ENCODE measurements at places on chromosomes 6 and 20.
A peak's percentile ranks its signal among the peaks of the same experiment; 100 is the strongest.

DNA sequence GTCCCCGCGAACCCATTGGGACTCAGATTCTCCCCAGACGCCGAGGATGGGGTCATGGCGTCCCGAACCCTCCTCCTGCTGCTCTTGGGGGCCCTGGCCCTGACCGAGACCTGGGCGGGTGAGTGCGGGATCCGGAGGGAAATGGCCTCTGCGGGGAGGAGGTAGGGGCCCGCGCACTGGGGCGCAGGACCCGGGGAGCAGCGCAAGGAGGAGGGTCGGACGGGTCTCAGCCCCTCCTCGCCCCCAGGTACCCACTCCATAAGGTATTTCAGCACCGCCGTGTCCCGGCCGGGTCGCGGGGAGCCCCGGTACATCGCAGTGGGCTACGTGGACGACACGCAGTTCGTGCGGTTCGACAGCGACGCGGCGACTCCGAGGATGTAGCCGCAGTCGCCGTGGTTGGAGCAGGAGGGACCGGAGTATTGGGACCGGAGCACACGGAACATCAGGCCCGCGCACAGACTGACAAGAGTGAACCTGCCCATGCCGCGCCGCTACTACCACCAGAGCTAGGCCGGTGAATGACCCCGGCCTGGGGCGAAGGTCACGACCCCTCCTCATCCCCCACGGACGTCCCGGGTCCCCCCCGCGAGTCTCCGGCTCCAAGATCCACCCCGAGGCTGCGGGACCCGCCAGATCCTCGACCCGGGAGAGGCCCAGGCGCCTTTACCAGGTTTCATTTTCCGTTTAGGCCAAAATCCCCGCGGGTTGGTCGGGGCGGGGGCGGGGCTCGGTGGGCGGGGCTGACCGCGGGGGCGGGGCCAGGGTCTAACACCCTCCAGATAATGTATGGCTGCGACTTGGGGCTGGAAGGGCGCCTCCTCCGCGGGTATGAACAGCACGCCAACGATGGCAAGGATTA lies 15.7 kb upstream of the HLA-A start:
- no peak for DNase-seq

GRCh38 chr6:24126586-24127192 lies 674 bp downstream of the NRSN1 start:
- peak; percentile 29 for DNase-seq

DNA sequence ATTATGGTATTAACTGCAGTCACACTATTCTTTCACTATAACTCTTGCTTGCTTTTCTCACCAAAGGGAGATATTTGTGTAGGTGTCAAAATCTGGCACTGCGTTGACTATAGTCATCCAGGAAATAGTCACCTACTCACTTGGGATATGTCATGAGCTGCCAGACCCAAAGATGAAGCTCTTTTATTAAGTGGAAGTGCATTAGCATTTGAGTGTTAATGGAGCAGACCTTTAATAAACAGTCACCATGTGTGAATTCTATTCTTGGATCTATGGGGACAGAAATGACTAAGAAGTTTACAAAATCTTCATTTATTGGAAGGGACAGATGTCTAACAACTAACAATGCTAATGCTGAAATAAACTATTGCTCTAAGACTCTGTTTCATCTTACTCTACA lies 130.1 kb upstream of the NEDD9 start:
- DNase-seq, result no peak

DNA sequence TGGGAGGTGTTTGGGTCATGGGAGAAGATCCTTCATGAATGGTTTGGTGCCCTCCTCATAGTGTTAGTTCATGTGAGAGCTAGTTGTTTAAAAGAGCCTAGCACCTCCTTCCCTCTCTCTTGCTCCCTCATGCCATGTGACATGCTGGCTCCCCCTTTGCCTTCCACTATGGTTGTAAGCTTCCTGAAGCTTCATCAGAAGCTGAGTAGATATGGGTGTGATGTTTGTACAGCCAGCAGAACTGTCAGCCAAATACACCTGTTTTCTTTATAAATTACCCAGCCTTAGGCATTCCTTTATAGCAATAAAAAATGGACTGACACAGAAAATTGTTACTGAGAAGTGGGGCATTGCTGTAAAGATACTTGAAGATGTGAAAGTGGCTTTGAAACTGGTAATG lies 731.1 kb upstream of the FLRT3 start:
- DNase-seq, result no peak

GRCh38 chr6:90891355-90891754 lies 304.5 kb upstream of the MAP3K7 start:
- DNase-seq, result no peak

DNA sequence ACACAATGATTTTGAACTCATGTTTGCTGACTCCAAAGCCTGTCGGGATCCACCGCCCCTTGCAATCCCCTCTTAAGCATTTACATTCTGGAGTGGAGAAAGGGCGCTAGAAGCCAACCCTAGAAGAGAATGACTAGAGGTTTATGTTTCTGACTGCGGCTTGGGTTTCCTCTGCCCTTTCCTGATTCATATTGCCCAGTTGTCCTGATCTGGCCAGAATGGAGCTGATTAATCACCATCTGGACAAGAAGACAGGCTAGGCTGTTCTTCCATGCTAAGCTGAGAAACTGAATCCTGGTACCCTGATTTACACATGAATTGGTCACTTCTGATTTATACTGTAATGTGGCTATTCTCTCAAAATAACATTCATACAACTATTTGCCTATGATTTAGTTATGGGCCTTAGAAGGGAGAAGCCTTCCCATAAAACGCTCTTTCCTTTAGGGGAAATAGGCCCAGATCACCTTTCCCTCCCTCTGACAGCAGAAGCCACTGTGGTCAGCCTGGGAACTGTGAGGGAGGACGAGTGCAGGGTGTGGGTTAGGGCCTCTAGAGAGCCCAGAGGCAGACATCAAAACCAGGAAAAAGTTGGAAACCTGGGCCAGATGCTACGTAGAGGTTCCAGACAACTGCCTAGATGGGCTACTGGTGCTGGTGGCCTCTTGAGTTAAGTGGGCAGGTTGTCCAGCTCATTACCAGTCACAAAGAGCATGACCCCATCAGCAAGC lies 199.2 kb upstream of the PRDM1 start:
- no peak for DNase-seq

DNA sequence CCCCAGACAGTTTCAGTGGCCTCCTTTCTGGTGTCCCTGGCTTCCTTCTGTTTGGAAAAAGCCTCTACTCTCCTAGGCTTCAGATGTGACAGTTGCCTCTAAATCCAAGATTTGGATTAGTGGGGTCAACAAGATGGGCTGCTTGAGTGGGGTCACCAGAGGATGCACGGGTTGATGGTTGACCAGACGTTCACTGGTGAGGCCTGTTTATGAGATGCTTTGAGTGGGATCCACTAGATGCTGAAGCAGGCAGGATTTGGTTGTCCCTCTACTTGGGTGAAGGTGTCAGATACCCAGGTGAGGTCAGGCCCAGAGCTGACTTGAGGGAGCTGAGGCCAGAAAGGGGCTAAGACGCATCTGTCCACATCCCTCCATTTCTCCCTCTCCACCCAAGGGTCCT lies 8.1 kb upstream of the DLGAP4 start:
- DNase-seq, result no peak

DNA sequence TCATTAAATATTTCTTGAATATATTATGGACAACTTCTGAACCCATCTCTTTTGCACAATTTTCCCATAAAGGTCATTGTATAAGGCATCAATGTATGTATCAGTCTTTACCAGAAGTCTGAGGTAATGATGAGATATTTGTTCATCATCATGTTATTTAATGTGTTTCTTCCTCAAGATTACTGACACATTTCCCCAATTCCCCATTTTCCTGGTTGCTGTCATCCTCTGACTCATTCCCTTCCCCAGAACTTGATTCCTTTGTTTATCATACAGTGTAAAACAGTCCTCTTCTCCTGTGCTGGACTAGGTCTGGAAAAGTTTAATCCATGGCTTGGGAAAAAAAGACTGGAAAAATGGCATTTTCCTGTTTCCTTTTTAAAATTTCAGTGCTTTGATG lies 107.9 kb upstream of the FLRT3 start:
- no peak for DNase-seq

DNA sequence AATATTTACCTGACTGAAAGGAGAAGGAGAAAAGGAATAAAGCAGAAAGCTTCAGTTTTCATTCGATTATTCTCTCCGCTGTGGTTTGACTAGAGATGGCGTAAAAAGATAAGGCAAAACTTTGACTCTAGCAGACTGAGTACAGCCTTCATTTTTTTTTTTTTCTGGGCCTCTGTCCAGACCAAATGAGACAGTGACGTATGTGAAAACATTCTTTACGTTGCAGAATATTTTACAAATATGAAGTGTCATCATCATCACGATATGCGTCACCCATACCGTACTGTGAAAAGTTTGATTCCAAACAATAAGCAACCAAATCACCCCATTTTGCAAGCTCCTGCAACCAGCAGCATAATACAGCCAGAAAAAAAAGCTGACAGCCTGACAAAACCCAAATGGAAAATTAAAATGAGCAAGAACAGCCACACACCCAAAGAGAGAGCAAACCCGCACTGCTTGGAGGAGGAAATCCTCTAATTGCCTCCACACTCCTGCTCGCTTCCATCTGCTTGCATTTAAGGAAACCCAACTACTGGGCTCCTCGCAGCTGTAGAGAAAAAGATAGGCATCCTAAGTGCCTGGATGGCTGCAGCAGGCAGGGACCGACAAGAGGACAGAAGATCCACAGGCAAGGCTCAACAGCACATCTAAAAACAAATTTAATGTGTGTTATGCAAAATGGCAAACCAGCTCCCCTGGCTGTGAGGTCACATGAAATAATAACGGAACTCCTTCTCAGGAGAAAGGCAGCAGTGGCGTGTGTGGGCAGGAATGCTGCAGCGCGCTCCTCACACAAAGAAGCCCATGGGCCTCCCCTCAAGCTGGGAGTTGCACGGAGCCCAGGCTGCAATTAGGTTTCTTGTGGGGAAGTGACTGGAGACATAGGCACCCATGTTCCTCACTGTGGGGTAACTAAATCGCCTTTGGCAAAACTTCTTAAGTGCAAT lies 113.1 kb downstream of the FYN start:
- DNase-seq, result no peak

DNA sequence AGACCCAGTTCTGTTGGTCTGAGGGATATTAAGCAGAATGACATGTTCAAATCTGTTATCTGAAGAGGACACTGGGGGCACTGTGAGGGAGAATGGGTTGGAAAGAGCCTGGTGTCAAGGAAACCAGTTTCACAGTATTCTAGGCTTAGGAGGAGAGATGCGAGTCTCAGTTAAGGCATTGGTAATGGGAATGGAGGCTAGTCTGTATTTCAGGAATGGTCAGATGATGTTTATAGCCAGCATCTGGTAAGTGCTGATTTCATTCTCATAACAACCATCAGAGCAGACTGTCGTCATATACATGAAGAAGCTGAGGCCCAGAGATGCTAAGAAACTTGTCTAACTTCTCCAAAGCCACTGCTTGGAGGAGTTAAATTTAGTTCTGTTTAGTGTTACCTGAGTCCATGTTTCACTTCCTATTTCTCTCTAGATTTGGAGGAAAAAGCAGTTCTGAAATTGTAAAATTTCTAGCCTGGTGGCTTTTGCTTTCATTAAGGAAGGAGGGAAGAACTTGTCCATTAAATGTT lies 242.0 kb downstream of the ARID1B start:
- no peak for DNase-seq

- no peak for DNase-seq
These were observed 30.8 kb upstream of the CD2AP start for GRCh38 chr6:47446669-47447330.

DNA sequence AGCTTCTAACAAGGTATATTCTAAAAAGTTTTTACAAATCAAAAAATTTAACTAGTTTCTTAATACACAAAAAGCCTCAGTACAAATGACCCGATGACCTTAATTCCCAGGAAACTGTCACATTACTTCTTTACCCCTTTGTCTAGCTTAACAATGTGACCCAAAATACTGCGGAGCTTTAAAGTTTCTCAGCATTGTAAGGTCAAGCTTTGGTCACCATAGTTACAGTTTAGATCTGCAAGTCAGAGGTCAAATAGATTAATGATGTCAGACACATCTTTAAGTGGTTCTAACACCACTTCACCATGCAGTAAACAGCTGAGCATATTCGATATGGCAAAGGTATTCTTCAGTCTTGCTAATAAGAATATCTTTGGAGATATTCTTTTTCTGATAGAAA lies 36.8 kb upstream of the FLRT3 start:
- DNase-seq, result no peak

DNA sequence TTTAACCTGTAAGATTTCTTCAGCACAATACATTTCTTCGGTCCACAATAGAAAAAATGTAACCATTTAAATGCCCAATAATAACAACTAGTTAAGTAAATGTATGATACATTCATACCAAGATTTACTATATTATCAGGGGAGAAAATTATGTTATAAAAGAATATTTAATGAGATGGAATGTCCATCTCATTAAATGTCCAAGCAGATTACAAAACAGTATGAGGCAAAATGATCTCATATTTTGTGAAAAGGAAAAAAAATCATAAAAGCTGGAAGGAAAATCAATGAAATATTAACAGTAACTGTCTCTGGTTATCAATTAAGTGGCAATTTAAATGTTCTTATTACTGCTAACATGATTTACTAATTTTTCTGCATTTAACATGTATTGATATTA lies 10.1 kb upstream of the HEY2 start:
- DNase-seq, result no peak

GRCh38 chr6:117352466-117353081 lies 73.2 kb downstream of the ROS1 start:
- no peak for DNase-seq

DNA sequence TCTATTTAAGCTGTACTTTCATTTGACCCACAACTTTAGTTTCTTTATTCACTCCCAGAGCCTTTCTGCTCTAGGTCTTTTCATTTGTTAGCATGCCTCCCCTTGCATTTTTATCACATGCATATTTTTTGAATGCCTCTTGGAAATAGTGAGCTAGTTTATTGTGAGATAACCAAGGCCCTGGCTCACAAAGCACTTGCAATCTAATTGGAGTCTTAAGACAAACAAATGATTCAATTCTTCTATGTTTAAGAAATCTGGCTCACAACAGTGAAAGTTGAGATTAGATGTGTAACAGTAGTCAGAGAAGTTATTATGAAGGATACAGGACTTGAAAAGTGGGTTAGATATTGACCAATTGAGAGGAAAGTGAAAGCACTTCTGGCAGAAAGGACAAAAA lies 173.4 kb downstream of the MOXD1 start:
- DNase-seq, result no peak

DNA sequence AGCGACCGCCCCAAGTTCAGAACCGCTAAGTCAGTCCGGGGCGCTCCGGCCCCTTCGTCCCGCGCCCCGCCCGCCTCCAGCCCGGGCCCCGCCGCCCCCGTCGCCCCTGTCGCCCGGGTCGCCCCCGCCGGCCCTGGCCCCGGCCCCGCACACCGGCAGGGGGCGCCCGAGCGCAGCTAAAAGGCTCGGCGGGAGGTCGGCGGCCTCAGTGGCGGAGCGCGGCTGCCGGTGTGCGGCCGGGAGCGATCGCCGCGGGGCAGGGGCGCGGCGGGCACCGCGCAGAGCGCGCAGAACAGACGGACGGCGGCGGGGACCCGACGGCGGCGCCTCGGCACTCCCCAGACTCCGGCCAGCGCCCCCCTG lies at the start of gene FNDC1:
FNDC1 (plus strand) TSS at position 208 of the 363 bp plus-strand sequence. CDS start 197 bp downstream, outside the sequence.
- DNase-seq, result no peak

GRCh38 chr6:100343316-100344077 lies 121.2 kb downstream of the SIM1 start:
- DNase-seq, result no peak

GRCh38 chr6:94144807-94145206 lies 725.4 kb upstream of the EPHA7 start:
- no peak for DNase-seq
